ENCODE measurements at places on chromosomes 2 and 18. TPM values are rescaled to one million over a fixed set of nuclear protein-coding genes. Genes with fewer than 3 reads are reported as not detected.

The TANC1 gene
- total RNA-seq = 50.3 TPM

GRCh38 chr2:2682700-2683342 is 351.7 kb upstream of the MYT1L start:
- no peak for DNase-seq

DNA sequence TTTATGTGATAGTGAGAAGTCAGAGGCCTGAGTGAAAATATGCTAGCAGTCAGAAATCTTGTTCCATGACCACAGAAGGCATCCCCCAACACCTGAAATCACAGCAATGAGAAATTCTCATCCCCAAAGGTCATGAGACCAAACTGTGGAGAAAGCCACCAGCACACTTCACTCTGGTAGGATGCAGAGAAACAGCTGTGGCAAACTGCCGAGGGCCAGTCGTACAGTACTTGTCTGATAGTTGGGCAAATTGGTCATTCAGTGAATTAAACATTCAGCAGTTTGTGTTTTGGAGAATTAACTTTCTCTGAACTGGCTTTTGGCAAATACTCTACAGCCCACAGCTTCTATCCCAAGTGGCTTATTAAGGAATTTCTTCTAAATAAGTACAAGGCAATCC is 117.2 kb downstream of the TSN start:
- no peak for DNase-seq

GRCh38 chr2:203080447-203081045 is 65.9 kb downstream of the NBEAL1 start:
- DNase-seq = no peak

DNA sequence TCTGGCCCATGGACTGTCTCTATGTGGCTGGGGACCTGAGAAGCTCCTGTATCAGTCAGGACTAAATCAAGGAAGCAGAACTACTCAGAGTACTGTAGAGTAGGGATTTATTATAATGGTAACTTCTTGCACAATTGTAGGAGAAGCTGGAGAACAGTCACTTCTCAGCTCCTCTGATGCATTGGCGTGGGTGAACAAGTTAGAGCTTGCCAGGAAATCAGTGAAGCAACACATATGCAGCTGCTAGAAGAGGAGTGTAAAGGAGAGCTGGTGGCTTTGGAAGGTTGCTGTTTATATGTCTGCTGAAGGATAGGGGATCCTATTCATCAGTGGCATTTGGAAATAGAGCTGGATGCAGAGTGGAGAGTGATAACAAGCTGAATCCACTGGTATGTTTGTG is 215.5 kb upstream of the CWC22 start:
- no peak for DNase-seq

DNA sequence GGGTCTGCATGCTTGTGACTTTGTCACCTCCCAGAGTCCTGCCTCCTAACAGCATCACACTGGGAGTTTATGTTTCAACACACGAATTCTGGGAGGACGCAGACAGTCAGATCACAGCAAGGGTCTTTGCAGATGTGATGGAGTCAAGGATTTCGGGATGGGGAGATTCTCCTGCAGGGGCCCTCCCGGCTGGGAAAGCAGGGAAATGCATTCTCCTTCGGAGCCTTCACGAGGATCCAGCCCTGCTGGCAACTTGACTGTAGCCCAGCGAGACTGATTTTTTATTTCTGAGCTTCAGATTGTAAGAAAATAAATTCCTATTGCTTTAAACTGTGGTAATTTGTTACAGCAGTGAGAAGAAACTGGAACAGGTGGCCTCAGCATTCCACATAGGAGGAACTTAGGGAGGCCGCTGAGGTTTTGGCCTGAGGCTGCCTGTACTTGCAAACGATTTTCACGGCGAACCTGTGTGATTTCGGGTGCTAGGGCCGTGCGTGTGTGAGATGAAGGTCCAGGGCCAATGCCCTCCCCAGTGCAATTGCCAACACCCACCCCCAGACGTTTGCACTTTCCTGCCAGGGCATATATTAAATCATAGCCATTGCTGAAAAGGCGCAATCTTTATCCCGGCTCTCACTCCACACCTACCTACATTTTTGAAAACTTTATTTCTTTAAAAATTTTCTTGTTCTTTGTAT is 79.8 kb downstream of the ASB1 start:
- DNase-seq = peak; percentile 40
